ENCODE measurements at places on chromosomes 6 and 20.

DNA sequence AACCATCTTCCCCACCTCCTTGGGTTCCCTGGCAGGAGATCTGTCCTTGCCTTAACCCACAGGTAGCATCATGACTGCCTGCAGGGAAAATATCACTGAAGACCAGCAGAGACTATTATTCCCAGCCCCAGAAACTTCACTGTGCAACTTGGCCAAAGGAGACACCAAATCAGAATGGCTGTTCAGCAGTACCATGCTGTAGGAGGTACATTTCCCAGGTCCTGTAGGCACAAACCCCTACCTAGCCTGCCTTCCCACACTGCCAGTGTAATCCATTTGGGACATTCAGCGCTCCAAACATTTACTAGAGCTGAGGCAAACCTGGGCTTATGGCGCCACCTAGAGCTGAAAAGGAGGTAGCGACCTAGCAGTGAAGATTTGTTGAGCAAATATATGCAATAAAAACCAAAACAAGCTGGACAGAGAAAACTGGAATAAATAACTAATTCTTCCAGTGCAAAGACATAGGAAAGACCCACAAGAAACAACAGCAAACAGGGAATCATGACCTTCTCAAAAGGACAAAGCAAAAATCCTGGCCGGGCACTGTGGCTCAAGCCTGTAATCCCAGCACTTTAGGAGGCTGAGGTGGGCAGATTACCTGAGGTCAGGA lies 60.3 kb downstream of the VTA1 start:
- no peak for DNase-seq

GRCh38 chr20:10551732-10552724 lies 116.9 kb downstream of the SLX4IP start:
- peak; percentile 25 for DNase-seq

DNA sequence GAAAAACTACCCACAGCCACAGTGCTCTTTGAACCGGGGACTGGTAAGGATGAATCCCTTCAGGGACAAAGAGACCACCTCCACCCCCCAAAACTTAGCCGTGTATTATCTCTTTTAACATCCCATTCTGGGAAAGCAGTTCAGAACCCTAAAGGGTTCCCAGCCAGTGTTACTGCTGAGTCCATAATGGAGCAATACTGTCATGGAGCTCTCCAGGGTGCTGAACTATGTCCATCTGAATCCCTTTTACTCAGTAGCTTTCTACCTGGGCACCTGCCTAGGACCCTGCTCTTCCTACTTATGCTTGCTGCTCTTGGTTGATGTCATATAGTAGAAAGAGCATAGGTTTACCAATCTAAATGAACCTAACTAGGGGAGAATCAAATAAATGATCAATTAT lies 22.3 kb upstream of the SAYSD1 start:
- DNase-seq, result peak; percentile 60

- peak; percentile 17 for DNase-seq
These were observed 16.1 kb upstream of the SAMHD1 start for GRCh38 chr20:36967636-36968035.

- DNase-seq, result no peak
These were observed 1060.3 kb upstream of the CITED2 start for GRCh38 chr6:140434761-140435160.

GRCh38 chr6:37759221-37760144 lies 60.0 kb upstream of the ZFAND3 start:
- no peak for DNase-seq

- no peak for DNase-seq
These were observed 42.2 kb downstream of the GNAS-AS1 start for GRCh38 chr20:58808271-58809046.

GRCh38 chr6:116444092-116444491 lies 17.1 kb upstream of the CALHM6 start:
- no peak for DNase-seq

DNA sequence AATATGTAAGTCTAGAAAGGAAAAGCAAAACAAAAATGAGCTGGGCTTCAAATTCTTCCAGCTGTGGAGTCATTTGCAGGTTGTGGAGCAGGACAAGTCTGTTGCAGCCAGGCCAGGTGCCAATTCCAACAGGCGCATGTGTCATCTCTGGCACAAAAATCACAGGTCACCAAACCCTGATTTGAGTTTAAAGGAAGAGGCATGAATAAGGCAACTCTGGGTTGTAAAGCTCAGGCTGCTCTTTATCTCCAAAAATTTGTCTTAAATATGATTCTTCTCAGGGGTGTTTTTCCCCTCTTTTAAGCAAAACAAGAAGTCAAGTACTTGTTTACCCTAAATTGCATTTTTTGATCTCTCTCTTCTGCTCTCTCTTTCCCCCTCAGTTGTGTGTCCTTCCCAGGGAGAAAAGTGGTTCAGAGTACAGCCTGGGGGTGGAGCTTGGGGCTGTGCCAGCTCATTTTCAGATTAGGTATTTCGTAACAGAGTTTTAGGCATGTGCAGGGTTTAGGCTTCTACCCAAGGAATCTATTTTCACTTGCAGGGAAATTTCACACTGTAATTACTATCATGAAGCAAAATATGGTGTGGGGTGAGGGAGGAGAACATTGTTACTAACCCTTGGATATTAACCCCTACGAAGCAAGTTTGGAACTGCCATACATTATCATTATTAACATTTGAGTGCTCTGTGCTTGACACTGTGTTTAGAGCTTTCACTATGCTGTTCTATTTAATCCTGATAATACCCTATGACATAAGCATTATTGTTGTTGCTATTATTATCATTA lies 8.3 kb upstream of the NCOA3 start:
- DNase-seq, result peak; percentile 39

DNA sequence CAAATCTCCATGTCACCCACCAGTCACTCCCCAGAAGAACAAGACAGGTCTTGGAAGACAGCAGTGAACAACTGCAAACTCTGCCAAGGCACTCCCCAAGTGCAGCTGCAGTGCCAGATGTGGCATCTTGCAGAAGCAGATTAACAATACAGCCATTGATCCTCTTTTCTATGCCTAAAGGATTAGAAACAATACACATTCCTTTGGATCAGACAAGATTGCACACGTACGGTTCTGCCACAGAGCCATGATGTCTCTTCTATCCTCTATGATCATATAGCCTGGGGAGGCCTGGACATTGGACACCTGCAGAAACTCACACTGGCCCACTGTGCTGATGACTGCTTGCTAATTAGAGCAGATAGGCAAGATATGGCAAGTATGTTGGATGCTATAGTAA lies 155.9 kb downstream of the MYLK4 start:
- no peak for DNase-seq

GRCh38 chr6:133173276-133173675 lies 67.9 kb upstream of the EYA4 start:
- no peak for DNase-seq

GRCh38 chr6:75381877-75382633 lies 97.5 kb upstream of the TMEM30A start:
- no peak for DNase-seq

DNA sequence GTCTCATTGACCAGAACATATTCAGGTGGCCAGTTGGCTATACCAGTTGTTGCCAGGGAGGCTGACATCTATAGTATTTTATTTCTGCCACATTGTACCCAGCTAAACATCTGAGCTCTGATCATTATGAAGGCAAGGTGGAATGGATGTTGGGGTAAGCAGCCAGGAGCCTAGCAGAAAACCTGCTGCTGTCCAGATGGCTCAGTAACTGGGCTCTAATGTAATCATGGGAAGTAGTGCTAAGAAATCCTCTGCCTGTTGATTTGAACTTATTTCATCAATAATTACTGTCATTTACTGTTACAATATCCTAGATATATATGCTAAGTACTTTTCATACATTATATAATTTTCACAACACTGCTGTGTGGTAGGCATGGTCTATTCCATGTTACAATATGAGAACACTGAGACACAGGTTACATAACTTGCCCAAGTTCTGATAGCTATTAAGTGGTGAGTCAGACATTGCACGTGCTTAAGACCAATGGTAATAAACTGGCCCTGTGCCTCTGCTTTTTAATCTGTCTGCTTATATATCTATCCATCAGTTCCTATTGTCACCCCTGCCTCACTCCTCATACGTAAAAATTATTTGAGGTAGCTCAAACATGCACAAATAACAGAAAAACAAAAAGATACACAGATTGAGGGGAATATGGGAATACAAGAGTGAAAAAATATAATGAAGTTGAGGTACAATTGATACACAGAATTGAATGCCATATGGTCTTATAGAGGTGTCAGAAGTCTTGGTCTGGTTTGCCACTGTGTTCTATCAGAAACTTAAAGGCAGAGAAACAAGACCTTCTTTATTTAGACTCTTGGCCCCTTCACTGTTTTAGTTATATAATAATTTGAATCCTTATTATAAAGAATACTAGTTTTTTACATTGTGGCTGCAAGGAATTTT lies 25.2 kb downstream of the TBPL1 start:
- DNase-seq, result no peak

DNA sequence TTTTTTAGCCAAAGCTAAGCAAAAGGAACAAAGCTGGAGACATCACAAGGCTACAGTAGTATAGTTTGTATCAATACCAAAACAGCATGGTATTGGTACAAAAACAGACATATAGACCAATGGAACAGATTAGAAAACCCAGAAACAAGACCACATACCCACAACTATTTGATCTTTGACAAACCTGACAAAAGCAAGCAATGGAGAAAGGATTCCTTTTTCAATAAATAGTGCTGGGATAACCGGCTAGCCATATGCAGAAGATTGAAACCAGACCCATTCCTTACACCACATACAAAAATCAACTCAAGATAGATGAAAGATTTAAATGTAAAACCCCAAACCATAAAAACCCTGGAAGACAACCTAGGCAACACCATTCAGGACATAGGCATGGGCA lies 5.0 kb downstream of the RFPL4B start:
- no peak for DNase-seq

DNA sequence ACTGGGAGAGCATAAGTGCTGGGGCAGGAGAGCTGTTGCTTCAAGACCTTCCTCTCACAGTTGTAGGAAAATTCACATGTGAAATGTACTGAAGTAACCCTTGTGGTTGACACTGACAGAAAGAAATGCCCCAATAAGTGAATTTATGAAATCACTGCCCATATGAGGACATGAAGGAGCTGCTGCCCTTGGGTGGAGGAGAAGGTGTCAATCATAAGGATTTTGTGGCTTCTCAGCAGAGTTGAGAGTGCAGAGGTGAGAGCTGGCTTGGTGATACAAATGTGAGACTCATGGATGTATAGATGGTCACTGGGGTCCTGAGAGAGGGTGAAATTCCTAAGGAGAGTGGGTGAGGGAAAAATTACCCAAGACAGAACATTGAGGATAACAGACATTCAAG lies 33.9 kb upstream of the CMTR1 start:
- DNase-seq, result no peak

DNA sequence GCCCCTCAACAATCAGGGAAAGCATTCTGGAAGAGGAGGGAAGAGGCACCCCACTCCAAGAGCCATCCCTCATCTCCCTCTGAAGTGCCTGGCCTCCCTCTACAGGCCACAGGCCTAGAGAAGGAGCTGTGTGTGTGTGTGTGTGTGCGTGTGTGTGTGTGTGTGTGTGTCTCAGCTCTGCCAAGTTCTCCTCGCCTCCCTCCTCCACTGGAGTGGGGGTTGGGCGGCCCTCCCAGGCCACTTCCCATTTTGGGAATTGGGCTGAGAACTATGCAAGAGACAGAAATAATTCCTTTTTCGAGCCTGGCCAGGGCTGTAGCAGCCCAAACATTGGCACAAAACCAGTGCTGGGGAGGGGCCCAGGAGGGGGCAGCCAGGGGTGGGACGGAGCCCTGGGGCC lies 35.7 kb downstream of the KCNB1 start:
- no peak for DNase-seq

DNA sequence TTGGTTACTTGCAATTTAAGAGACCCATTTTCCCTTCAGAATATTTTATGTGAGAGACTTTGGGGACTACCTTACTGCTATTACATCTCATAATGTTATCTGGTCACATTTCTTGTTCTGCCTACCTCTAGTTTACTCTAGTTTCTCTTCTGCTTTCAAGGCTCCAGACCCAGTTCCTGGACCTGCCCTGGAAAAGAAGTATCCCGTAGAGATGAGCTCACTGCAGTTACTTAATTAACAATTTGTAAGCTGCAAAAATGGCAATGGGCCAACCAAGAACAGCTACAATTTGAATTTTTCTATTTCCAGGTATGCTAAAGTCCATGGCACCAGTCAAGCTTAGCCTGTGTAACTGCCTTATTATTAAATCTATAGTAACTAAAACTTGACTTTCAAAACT lies 25.0 kb downstream of the TAB2 start:
- DNase-seq, result no peak

DNA sequence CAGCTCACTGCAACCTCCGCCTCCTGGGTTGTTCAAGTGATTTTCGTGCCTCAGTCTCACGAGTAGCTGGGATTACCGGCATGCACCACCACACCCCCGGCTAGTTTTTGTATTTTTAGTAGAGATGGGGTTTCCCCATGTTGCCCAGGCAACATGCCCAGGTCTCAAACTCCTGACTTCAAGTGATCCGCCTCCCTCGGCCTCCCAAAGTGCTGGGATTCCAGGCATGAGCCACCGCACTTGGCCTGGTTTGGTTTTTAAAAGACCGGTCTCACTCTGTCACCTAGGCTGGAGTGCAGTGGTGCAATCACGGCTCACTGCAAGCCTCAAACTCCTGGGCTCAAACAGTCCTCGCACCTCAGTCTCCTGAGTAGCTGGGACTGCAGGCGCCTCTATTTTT lies 40.1 kb downstream of the VSTM2L start:
- no peak for DNase-seq

GRCh38 chr20:50629670-50630045 lies 61.7 kb downstream of the RIPOR3 start:
- DNase-seq, result no peak

- DNase-seq, result no peak
These were observed 87.8 kb downstream of the RFPL4B start for GRCh38 chr6:112434896-112435435.

DNA sequence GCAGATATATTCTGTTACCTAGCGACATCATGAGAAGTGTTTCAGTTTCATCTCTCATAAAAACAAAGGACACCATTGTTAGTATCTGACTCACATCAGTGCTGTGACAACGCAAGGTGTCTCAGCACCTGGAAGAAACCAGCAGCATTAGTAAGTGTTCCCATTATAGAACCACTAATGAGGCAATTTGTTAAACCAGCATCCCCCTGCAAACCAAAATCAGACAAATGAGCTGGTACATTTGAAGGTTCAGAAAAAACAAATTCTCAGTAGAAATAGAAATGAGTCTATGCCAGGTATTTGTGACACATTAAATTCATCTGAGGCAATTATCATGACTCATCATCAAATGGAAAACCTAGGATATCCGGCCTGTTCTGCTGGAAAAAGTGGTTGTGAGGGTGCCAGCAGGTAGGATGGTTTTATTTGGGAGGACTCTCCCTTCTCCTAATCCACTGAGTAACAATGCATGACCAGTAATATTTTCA lies 151.7 kb downstream of the TMEM200A start:
- DNase-seq, result no peak

GRCh38 chr20:57653910-57654309 lies 33.7 kb upstream of the ZBP1 start:
- DNase-seq, result peak; percentile 22

DNA sequence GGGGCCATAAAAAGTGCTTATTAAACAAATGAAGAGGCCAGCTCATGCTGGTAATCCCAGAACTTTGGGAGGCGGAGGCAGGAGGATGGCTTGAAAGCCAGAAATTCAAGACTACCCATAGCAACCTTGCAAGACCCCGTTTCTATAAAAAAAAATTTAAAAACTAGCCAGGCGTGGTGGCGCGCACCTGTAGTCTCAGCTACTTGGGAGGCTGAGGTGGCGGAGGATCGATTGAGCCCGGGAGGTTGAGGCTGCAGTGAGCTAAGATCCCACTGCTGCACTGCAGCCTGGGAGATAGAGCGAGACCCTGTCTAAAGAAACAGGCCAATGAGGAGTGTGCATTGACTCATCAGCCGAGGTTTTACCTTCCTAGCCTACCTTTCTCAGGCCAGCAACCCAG lies 15.2 kb downstream of the NPEPL1 start:
- no peak for DNase-seq

- DNase-seq, result no peak
These were observed 16.5 kb upstream of the NTSR1 start for GRCh38 chr20:62692176-62692575.
